ENCODE measurements at places on chromosomes 1 and 21.

- no peak for DNase-seq
These were observed 18.1 kb downstream of the RSBN1 start for GRCh38 chr1:113793878-113794834.

GRCh38 chr1:241711326-241711725, 59.2 kb downstream of the WDR64 start:
- DNase-seq = no peak

DNA sequence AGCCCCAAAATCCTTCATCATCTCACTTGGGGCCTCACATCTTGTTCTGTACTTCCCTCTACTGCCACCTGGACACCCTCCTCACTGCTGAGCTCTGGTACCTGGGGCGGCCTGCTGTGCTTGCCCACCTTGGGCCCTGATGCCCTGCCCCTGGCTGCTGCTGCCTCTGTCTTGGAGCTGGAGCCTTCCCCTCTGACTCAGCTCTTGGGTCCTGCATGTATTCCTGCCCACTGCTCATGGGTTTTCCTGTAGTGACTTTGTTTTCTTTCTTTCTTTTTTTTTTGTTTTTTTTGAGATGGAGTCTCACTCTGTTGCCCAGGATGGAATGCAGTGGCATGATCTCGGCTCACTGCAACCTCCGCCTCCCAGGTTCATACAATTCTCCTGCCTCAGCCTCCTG, 37.5 kb downstream of the TRAPPC10 start:
- DNase-seq = no peak

GRCh38 chr21:36973986-36974850, 7.7 kb upstream of the HLCS start:
- no peak for DNase-seq

GRCh38 chr1:94231746-94232145, 5.6 kb downstream of the ARHGAP29 start:
- DNase-seq = no peak

DNA sequence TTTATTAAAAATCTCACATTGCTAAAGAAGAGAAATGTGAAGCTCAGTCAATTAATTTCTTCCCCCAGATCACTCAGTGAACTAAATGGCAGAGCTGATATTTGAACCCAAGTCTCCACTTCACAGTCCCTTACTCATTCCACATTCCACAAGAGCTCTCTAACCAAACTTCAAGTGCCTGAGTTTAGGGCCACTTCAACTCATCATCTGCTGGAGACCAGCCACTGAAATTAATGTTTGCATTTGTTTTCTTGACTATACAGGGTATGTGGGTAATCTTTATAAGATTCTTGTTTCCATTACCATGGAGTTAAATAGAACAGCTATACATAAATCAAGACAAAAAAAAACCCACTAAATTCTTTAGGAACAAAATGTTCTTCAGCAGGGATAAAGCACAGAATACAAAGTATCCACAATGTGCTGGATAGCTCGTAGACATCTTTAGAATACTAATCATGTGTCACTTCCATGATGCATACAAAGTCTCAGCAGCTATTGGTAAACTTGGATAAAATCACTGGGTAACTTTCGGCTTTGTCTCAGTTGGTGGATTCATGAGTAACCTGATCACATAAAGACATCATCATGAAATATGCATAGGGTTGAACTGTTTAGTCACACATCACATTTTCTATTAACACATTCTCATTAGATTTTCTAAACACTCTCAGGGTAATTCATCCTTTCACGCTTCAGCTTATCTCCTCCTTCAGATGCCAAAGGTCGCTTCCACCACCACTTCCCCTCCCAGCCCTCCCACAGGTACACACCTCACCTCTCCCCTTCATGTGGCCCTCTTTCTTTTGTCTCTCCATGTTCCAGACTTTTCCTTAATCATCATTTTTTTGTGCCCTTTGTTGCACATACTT, 89.8 kb downstream of the LRRC53 start:
- no peak for DNase-seq

GRCh38 chr1:22868331-22868730, 104.3 kb downstream of the LACTBL1 start:
- no peak for DNase-seq

GRCh38 chr1:245752561-245752960, 597.8 kb downstream of the KIF26B start:
- DNase-seq = no peak

DNA sequence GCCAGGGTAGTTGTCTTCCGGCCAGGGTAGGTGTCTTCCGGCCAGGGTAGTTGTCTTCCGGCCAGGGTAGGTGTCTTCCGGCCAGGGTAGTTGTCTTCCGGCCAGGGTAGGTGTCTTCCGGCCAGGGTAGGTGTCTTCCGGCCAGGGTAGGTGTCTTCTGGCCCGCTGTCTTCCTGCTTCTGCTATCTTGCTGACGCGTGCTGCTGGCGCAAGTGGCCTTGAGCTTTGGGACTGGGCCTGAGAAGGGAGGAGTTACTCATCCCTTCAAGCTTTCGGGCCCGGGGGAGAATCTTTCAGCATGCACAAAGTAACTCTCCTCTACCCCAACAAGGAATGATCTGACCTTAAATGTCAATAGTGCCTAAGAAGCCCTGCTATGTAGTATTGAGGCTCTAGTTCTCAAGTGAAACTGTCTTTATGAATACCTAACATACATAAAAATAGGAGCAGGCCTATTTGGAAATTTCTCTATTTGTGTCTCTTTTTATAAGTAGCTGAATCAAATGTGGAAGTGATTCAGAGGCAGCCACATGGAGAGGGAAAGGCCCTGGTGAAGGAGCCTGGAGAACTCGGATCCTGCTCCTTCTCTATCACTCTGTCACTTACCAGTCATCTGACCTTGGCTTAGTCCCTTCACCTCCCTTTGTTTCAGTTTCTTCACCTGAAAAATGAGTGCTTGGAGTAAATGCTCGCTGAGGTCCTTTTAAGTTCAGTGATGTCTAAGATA, 65.6 kb downstream of the RGL1 start:
- no peak for DNase-seq

- DNase-seq = no peak
These were observed 54.9 kb downstream of the CD46 start for GRCh38 chr1:207806531-207807325.

DNA sequence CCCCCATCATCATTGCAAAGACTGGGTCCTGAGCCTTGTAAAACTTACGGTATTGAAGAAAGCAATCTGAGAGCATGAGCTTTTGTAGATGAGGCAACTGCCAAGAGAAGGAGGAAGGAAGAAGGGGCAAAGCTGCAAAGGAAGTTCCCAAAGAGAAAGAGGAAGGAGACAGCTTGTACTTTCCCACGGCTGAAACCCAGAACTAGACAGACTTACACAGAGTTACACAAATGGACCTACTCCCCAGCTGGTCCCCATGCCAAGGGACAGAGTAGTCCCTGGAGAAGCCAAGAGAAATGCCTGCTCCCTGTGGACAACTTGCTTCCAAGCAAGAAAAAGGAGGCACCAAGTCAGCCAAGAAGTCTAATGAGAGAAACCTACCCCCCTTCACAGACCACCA, 22.6 kb downstream of the SLC5A9 start:
- no peak for DNase-seq

- no peak for DNase-seq
These were observed 218.8 kb downstream of the NEGR1 start for GRCh38 chr1:72063364-72064044.

All from HS-5 (cell line).